Hematopoietic multipotent progenitor cell treated with erythropoietin and hydrocortisone succinate and interleukin-3 and kit ligand, for 17 days (in vitro differentiated cells): ENCODE measurements at places on chromosomes 2 and 18.

- no peak for DNase-seq
Observed at GRCh38 chr2:146632707-146633106, 1212.1 kb upstream of the ACVR2A start.

DNA sequence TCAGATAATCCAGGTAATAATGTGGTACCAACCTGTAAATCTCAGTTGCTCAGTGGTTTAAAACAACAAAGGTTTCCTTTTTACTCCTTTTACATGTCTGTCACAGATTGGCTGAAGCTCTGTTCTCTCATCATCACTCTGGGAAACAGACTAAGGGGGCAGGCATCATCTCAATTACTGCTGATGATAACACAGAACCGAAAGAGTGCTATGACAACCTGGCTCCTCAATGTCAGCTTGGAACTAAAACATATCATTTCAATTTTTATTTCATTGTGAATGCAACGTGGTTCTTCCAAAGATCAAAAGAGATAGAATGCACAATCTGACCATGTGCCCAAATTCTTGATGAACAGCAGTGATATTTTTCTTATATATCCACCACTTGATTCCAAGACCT is 1315.0 kb upstream of the CDH2 start:
- no peak for DNase-seq

DNA sequence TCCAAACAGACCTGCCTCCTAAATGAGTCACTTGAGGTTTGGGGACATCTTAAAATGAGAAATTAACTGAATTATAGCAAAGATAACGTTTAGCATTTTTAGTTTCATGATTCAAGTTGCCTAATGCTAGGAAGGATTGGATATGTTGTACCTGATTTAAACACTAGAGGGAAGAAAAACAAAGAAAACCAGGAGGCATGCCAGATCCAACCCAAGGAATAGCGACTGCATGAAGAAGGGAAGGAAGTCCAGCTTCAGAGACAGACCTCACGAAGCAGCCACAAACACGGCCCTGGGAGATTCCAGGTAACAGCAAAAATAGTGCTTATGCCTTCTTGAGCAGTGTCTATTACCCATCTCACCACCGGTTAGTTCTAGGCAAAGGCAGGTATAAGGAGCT is 499.9 kb upstream of the SPHKAP start:
- no peak for DNase-seq

DNA sequence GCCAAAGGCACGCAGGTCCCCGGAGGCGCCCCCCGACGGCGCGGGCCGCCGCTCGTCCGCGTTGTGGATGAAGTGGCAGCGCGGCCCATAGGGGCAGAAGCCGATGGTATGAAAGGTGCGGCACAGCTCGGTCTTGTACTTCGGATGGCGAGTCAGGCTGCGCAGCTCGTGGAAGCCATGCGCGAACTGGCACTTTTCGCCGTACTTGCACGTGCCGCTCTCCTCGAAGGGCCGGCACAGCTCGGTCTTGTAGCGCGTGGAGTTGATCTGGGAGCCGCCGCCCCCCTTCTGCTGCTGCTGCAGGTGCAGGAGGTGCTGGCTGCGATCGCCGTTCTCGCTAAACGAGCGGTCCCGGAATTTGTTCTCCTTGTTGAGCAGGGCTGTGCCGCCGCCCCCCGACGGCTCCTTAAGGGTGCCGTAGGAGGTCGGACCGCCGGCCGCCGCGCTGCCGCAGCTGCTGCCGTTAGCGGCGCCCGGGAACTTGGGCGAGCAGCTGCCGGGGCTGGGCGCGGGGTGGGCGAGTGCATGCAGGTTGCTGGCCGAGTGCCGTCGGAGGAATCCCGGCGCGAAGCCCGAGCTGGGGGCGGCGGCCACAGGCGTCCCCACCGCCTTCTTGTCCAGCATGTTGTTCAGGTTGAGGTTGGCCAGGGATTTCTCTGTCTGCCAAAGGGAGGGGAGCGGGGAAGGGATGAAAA is 1.2 kb downstream of the ZFP36L2 start:
- DNase-seq, result peak; percentile 69

- DNase-seq, result no peak
Observed at GRCh38 chr2:133431289-133431688, 137.0 kb downstream of the NCKAP5 start.

DNA sequence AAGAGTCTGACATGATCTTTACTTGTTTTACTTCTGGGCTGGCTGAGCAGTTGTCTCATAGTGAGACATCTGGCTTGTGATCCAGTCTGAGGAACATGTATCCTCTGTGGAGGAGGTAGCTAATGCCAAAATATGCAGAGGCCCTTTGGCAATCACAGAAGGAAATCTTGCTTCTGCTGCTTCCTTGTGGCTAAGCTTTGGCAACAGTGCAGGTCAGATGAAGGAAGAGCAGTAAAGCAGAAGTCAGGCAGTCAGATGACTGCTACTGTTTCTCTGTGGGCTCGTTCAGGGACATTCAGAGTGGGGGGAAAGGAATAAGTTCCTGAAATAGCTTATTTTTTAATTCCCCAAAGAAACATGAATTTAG is 22.3 kb downstream of the DOK1 start:
- no peak for DNase-seq

DNA sequence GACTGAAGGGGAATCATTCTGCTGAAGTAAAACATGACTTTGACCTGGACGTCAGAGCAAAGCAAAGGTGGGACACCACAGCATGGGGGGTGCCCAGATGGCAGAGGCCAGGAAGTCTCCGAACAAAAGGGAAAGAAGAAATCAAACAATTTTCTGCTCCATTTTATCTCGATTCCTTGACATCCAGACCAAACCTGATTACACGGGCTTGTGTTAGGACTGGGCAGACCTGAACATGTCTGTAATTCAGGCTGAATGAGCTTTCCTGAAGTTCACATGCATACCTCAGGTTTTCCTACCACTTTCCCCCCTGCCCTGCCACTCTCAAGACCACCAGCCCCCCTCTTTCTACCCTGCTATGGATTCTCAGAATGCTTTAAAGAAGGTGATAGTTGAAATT is 44.8 kb upstream of the MEIS1 start:
- DNase-seq, result no peak

- DNase-seq, result no peak
Observed at GRCh38 chr2:205688417-205689200, 6.3 kb downstream of the NRP2 start.

DNA sequence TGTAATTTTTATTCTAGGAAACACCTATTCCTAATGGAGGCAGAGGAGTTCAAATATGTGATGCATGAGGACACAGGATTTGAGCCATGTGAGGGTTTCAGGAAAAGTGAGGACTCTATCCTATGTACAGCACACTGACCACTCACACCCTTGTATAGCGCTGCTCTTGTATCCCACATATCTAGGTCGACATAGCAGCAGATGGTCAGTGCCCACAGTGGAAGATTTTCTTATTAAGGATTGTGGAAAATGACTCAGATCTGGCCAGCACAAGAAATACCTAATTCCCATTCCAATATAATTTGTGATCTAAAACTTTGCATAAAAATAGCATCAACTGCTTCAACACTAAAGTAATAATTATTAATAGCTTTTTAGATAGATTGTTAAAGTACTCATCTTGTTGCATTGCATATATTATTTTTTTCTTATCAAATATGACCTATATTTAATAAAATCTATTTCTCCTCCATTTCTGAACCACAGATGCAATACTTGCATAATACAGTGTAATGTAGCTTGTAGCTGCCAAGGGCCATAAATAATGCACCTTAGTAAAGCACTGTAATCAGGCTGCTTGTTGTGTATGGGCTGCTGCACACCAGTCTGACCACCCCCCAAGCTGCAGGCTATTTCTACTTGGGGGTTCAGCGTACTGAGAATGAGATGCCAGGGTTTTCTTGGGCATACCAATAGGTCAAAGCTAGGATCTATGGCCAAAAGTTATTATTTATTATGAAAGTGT is 442.2 kb upstream of the CWC22 start:
- no peak for DNase-seq

DNA sequence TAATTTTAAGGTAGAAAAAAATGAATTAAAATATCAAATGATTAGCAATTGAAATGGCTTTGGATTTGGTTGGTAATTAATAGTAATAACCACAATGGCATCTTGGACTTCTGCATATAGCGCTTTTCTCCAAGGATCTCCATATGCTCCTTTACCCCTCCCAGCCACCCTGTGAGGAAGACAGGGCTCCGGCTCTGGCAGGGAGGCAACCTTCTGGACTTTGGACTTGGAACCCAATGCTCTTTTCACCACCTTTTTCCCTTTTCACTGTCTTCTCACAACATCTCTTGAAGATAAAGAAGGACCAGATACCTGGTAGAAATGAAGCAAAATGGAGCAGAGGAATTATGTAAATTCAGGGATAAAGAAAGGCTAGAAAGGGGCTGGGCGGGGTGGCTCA is 23.8 kb upstream of the SERTAD2 start:
- no peak for DNase-seq

- DNase-seq, result no peak
Observed at GRCh38 chr18:11847811-11848210, 3.4 kb upstream of the CHMP1B start.

DNA sequence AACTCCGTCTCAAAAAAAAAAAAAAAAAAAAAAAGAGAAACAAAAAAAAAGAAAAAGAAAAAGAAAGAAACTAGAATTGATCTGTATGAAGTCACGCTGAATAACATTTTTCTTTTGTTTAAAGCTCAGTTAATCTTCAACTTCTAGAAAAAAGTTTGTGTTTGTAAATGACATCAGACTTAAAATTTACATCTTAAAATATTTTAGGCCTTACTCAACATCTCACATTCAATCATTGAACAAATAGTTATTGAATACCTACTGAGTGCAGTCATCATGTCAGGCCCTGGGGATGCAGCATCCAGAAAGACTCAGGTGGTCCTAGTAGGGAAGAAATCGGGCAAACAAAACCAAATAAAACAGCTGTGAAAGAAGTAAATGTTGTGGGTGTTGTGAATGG is 292.3 kb upstream of the FANCL start:
- no peak for DNase-seq

- DNase-seq, result no peak
Observed at GRCh38 chr2:31067259-31067658, 71.0 kb downstream of the GALNT14 start.

- DNase-seq, result no peak
Observed at GRCh38 chr18:42429196-42429595, 474.2 kb downstream of the PIK3C3 start.

DNA sequence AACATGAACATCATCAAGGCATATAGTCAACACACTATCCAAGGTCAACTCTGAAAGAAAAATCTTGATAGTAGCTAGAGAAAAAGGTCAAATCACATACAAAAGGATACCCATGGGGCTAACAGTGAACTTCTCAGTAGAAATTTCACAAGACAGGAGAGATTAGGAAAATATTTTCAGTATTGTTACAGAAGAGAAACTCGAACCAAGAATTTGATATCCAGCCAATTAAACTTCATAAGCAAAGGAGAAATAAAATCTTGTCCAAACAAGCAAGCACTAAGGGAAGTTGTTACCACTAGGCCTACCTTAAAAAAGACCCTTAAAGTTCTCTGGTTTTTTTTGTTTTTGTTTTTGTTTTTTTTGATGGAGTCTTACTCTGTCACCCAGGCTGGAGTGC is 242.5 kb downstream of the EXOC6B start:
- no peak for DNase-seq
